ENCODE measurements at places on chromosomes 11 and 22.
A peak's percentile ranks its signal among the peaks of the same experiment; 100 is the strongest.

DNA sequence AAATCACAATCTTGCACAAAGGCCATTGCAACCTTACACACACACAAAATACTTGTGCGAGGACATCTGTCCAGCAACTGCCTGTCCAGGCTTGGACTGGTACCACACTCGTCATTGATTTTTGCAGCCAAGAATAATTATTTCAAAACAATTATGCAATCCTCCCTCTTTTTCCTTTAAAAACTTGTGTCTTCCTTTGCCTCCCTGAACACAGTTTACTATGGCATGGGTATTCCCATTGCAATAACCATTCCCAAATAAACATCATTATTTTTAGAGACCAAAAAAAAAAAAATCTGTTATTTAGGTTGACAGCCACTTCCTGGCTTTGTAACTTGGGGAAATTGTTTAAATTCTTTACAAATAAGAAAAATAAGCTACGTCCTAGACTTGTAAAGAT is 54.0 kb downstream of the C11orf91 start:
- no peak for DNase-seq

- peak; percentile 66 for DNase-seq
Measured at GRCh38 chr11:28860893-28861292, 752.7 kb downstream of the METTL15 start.

- peak; percentile 85 for DNase-seq
Measured at GRCh38 chr11:110376711-110377324, 52.9 kb upstream of the FDX1 start.

GRCh38 chr11:70319396-70320076 is 49.0 kb downstream of the PPFIA1 start:
- no peak for DNase-seq

DNA sequence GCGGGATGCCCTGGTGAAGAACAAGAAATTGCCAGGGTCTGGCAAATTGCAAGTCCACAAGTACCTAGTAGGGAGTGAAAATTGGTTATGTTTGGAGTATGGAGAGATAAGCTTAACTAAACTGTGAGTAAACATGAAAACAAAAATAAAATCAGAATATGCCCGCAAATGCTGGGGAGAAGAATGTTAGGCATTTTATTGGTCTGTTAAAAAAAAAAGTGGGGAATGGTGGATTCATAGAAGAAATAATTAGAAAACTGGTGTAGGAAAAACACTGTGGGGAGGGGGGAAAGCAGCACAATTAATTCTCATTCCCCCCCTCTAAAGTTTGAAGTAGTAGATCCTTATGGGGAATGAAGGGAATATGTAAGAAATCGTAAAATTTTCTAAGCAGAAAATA is 40.6 kb upstream of the HSD17B12 start:
- no peak for DNase-seq

DNA sequence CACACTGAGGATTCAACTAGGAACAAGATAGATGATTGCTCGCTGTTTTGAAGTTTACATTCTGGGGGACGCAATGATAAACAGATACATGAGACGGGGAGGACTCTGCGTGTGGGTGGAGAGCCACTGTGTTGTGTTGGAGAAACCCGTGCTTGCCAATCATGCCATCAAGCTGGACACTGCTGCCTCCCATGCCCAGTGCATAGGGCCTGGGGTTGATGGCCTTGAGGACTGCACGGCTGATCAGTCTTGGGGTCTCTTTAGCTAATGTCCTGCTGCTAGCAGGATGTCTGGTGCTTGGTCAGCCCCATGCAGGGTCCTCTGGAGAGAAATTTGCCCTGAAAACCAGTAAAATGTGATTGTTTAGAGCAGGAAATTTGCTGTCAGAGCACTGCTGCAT is 221.2 kb upstream of the B3GAT1 start:
- DNase-seq: no peak

- no peak for DNase-seq
Measured at GRCh38 chr22:19626666-19627065, 87.6 kb upstream of the SEPTIN5 start.

GRCh38 chr11:111819161-111819828 is 52.1 kb downstream of the ALG9 start:
- peak; percentile 36 for DNase-seq

- DNase-seq: no peak
Measured at GRCh38 chr11:10351435-10351764, 46.5 kb downstream of the ADM start.

- no peak for DNase-seq
Measured at GRCh38 chr11:133907841-133908241, 48.9 kb downstream of the IGSF9B start.

- peak; percentile 45 for DNase-seq
Measured at GRCh38 chr22:26893173-26894110, 236.1 kb downstream of the MIAT start.

DNA sequence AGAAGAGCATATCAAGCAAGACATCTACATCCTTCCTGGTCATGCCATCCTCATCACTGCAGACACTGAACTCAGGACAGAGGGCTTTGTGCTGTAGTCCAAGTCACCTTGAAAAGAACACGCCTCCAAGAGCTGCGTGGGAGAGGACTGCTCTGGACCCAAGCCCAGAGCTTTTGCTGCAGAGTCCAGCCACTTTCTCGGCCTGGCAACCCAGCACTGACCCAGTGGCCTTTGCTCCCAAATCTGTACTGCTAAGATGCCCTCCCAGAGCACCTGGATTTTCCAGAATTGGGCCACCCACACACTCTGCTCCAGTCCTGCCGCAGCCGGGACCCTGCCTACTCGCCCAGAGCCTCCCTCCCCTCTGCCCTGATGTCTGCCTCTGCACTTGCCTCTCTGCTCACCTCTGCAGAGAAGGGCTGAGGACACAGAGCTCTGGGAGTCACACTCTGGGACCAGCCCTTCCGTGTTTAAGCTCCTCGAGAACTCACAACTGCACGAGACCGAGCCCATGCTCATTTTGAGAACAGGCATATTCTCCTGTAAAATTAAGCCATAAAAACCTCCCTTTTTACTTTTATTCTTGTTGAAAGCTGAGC is 83.8 kb upstream of the CSNK2A3 start:
- DNase-seq: no peak

GRCh38 chr11:122229481-122230384 is 113.7 kb upstream of the BLID start:
- DNase-seq: peak; percentile 18

DNA sequence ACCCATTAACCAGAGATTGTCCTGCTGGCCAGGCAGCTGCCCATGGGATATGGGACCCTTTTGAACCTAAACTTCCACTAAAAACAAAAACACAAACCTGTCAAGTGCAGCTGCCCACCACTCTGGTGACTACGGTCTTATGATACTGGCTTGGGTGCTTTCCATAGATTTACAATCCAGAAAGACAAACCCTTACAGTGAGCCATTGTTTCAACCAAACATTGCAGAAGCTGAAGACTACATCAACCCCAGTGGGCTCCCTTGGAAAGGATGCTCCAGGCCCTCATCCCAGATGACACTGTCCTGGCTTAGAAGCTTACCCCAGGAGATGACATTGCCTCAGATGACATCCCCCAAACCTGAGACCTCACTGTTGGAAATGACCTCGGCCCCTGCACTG is 56.9 kb upstream of the WNT11 start:
- no peak for DNase-seq

GRCh38 chr11:113308601-113309000 is 5.8 kb upstream of the TTC12 start:
- DNase-seq: no peak

DNA sequence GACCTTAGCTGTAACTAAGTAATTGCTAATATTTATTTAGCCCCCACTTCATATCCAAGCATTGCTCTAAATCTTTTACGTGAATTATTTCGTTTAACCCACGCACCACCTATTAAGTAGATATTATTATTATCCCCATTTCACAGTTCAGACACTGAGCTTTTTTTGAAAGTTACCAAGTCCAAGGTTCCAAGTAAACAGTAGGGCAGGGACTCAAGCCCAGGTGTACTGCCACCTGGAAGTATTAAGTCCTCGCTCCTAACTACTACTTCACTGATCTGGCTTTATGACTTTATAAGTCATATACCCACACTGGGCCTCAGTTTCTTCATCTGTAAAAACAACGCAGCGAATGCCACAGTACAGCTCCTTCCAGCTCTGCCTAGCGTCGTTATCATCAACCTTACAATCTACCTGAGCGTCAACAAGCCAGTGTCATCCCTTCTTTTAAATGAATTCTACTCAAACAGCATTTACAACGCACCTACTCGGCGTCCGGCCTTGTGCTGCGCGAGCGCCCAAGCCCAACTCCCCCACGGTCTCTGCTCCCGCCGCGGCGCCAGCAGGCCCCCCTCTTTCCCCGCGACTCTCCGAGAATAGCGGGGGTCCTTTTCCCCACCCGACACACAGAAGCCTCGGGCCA is 624 bp downstream of the TMEM41B start:
- peak; percentile 31 for DNase-seq

DNA sequence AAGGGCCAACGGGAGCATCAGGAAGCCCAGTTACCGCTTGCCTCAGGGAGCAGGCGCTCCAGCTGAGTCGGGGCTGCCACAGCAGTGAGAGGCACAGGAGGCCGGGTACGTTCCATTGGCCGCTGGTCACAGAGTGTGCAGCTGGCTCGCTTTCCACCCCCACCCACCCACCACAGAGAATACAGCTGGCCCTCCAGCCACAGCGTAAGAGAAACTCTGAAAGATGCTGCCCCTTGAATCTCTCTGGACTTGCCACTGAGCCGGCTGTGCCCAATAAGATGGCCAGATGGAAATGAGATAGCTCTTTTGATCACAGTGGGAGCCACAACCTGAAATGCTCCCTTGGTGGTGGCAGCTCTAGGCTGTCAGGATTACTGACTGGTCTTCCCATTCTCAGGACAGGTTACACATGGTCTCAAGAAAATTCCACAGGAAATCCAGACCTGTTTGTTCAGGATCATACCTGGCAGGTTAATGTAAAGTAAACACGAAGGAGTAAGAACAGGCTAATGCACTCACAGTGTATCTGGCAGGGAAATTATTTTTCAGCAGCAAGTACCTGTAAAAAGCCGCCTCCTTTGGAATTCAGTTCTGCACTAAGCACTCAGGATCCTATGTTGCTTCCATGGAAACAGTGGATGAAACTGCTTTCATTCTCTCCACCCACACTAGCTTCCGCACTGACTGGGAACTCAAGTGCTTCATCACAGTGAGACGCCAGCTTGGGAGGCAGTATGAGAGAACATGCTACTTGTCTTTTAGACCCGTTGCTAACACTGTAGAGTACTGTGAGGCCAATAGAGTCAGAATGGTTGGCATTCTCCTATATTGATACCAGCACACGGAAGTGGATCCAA is 16.5 kb downstream of the SIAE start:
- DNase-seq: no peak

GRCh38 chr11:21396342-21397008 is 727.1 kb downstream of the NELL1 start:
- no peak for DNase-seq

All from M059J (cell line).